WTC11 (cell line): ENCODE measurements at places on chromosomes 2 and 18.

DNA sequence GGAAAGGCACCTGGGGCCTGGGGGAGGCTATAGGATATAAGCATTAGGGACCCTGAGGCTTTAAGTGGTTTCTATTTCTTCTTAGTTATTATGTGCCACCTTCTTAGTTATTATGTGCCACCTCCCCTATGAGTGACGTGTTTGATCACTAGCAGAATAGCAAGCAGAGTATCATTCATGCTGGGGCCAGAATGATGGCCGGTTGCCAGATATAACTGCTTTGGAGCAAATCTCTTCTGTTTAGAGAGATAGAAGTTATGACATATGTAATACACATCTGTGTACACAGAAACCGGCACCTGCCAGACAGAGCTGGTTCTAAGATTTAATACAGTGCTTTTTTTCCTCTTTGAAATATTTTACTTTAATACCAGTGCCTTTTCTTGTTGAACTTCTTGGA is 29.4 kb downstream of the LIPG start:
- no peak overlapping the region for H3K27ac ChIP-seq
- no peak for DNase-seq
- no peaks in the 10 kb centered on the region for H3K27me3 ChIP-seq
- H3K36me3 ChIP-seq: peaks cover 13% of the 10 kb centered on the region
- H3K4me3 ChIP-seq: no peak overlapping the region

DNA sequence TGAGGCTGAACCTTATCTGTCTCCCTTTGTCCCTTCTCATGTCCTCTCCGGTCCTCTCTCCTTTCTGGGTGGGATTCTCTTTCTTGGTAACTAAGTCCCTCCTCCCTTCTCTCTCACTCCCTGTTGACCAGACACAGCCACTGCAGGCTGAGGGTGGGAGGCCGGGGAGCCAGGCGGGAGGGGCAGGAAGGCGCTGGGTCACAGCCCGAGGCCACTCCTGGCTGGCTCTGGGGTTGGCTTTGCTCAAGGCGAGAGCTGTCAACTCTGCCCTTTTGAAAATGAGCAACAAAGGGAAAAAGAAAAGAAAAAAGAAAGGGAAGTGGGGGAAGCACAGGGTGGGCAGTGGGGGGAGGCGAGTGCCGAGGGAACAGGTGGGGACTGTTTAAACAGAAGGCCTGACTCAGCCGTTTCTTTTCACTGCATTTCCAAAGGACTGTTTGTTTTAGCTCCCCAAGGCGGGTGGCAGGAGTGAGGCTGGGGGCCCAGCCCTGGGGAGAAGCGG is 70.5 kb upstream of the IGFBP5 start:
- peak overlapping the region; percentile 82 for H3K27ac ChIP-seq
- peak; percentile 78 for DNase-seq

DNA sequence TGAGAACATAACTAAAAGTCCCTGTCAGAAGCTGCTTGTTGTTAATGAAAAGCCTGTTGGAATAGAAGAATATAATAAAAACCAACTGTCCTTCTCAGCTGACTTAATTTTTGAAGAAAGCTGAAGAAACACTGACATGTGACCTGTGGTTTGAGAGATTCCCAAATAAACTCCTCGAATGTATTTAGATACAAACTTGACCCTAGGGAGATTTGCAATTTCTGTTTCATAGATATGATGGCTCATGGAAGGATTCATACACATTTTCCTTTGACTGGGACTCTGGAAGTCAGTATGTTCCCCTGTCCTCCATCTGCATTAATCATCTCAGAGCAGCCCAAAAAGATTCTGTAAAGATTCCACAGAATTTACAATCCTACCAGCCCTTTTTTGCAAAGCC is 195.1 kb downstream of the TMEM247 start:
- H3K4me3 ChIP-seq: no peak overlapping the region
- peaks cover 5% of the 10 kb centered on the region; the same call in 1 of the 2 replicates for H3K4me1 ChIP-seq
- H3K27me3 ChIP-seq: no peaks in the 10 kb centered on the region; the same call in 1 of the 2 replicates
- H3K36me3 ChIP-seq: peaks cover 14% of the 10 kb centered on the region; the same call in 1 of the 2 replicates

GRCh38 chr2:33085646-33086045 is 138.9 kb downstream of the LTBP1 start:
- DNase-seq: no peak
- no peak overlapping the region for H3K4me3 ChIP-seq
- no peaks in the 10 kb centered on the region for H3K36me3 ChIP-seq
- H3K4me1 ChIP-seq: peaks cover 12% of the 10 kb centered on the region
- no peak overlapping the region for H3K27ac ChIP-seq
- peaks cover 52% of the 10 kb centered on the region for H3K27me3 ChIP-seq

- H3K27me3 ChIP-seq: no peaks in the 10 kb centered on the region; the same call in 1 of the 2 replicates
- H3K27ac ChIP-seq: no peak overlapping the region
- DNase-seq: peak; percentile 24
- peaks cover 13% of the 10 kb centered on the region for H3K36me3 ChIP-seq
- no peak overlapping the region for H3K4me3 ChIP-seq
These were observed 349.7 kb upstream of the ST6GAL2 start for GRCh38 chr2:107235491-107236254.

DNA sequence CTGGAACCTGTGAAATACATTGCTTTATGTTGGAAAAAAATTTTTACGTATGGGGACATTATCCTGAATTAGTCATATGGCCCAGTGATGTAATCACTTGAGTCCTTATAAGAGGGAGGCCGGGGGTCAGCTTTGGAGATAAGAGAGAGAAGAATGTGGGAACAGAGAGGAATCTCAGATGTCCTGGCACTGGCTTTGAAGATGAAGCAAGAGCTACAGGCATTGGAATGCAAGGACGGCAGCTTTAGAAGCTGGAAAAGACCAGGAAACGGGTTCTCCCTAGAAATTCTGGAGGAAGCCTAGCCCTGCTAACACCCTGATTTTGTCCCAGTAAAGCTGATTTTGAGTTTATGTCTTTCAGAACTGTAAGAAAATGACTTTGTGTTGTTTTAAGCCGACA is 1129.9 kb upstream of the GYPC start:
- peaks cover 5% of the 10 kb centered on the region for H3K27me3 ChIP-seq
- no peak overlapping the region for H3K4me3 ChIP-seq
- H3K27ac ChIP-seq: no peak overlapping the region
- no peak for DNase-seq
- peaks cover 14% of the 10 kb centered on the region for H3K36me3 ChIP-seq
- peaks cover 21% of the 10 kb centered on the region for H3K4me1 ChIP-seq

- no peaks in the 10 kb centered on the region for H3K27me3 ChIP-seq
- peak overlapping the region; percentile 79 for H3K27ac ChIP-seq
These were observed 47.0 kb downstream of the BMPR2 start for GRCh38 chr2:202423139-202423538.

DNA sequence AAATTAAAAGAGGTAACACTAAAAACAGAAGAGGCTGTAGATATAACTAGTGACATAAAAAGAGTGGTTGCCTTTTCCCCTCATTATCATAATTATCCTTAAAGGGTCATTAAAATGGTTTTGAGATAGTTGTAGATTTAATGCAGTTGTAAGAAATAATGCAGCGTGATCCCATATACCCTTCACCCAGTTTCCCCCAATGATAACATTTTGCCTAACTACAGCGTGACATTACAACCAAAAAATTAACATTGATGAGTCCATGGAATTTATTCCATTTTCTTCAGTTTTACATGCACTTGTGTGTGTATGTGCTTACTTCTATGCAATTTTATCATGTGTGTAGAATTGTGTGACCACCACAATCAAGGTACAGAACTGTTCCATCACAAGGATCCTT is 13.2 kb upstream of the RMND5A start:
- no peak for DNase-seq
- no peak overlapping the region for H3K27ac ChIP-seq
- H3K36me3 ChIP-seq: peaks cover 10% of the 10 kb centered on the region
- no peaks in the 10 kb centered on the region; the same call in 1 of the 2 replicates for H3K27me3 ChIP-seq
- H3K4me3 ChIP-seq: no peak overlapping the region

- H3K27ac ChIP-seq: no peak overlapping the region
- peaks cover 7% of the 10 kb centered on the region for H3K4me1 ChIP-seq
- H3K27me3 ChIP-seq: no peaks in the 10 kb centered on the region
- H3K4me3 ChIP-seq: no peak overlapping the region
These were observed 694.8 kb upstream of the PKDCC start for GRCh38 chr2:41353060-41353459.

DNA sequence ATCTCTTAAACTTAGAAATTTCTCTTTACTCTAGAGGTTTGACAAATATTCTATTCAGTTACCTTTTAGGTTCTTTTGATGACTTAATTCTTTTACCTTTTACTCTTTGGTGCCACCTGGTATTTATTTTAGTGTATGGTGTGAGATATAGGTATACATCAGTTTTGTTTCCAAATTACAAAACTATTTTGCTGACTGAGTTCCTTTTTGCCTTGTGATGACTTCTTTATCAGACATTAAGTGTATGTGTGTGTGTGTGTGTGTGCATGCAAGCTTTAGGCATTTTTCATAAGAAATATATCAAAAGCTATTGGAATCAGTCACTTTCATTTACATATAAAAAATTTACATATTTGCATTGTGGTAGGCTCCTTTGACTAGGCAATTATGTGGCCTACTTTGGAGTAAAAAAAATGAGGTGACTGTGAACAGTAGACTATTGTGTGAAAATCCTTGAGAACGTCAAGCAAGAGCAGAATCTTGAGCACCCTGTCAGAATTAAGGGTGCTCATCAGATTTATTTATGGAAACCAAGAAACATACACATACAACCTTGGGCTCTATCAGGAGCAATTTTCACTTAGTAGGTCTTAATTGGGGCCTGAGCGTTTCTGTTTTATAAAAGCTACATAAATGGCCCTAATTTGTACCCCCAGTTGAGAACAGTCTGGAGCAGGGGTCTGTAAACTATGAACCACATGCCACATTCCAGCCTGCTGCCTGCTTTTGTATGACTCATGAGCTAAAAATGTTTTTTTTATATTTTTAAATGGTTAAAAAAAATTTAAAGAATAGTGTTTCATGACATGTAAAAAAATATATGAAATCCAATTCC is 415.9 kb downstream of the SLC4A3 start:
- H3K4me1 ChIP-seq: peaks cover 41% of the 10 kb centered on the region
- no peaks in the 10 kb centered on the region for H3K36me3 ChIP-seq
- H3K27ac ChIP-seq: no peak overlapping the region
- no peaks in the 10 kb centered on the region for H3K27me3 ChIP-seq
- DNase-seq: no peak
- H3K4me3 ChIP-seq: no peak overlapping the region

DNA sequence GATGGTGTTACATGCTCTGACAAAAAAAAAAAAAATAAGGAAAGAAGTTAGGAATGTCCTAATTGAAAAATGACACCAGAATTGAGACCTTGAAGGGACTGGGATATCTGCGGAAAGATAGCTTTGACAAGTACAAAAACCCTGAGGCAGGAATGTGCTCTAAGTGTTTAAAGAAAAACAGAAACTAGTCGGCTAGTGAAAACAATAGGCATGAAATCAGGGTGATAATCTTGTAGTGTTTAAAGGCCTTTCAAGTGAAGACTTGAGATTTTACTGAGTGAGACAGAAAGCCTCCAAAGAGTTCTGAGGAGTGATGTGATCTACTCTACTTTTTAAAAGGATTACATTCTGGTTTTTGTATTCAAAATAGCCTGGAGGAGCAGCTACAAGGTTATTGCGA is 107.4 kb downstream of the COBLL1 start:
- no peak overlapping the region for H3K4me3 ChIP-seq
- peaks cover 12% of the 10 kb centered on the region for H3K4me1 ChIP-seq
- no peak for DNase-seq
- H3K36me3 ChIP-seq: no peaks in the 10 kb centered on the region
- no peaks in the 10 kb centered on the region for H3K27me3 ChIP-seq
- peak overlapping the region; percentile 2; the same call in 1 of the 2 replicates for H3K27ac ChIP-seq

DNA sequence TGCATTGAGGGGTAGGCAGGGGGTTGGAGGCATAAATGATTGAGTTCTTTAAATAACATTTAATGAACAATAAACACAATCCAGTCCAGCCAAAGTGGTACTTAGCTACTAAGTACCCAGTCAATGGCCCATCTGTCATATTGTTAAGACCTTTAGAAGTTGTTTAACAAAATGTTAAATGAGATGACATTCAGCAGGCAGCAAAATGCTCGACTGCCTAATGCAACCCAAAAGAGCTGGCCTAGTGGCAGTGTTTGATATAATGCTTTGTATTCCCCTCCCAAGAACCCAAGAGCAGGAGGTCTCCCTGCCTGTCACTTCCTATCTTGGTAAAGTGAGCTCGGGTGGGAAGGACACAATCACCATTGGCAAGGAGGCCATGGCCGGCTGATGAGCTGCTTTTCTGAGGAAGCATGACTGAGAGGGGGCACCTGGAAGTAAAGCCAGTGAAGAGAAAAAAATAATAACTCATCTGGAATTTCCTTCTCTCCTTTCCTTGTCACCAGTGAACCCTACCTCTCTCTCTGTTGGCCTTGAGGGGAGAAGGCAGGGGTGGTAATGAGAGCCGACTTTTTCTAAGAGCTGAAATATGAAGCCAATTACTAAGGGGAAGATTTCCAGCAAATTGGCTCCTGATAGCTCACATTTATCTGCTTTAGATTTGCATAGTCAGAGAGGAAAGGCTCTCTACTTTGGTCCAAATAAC is 140.6 kb downstream of the C1D start:
- H3K4me3 ChIP-seq: no peak overlapping the region
- H3K27me3 ChIP-seq: peaks cover 6% of the 10 kb centered on the region
- no peak for DNase-seq

- H3K27ac ChIP-seq: no peak overlapping the region
- DNase-seq: no peak
- H3K4me3 ChIP-seq: no peak overlapping the region
- H3K4me1 ChIP-seq: peaks cover 33% of the 10 kb centered on the region
- no peaks in the 10 kb centered on the region for H3K27me3 ChIP-seq
These were observed 89.0 kb downstream of the TMEM247 start for GRCh38 chr2:46568212-46569009.

DNA sequence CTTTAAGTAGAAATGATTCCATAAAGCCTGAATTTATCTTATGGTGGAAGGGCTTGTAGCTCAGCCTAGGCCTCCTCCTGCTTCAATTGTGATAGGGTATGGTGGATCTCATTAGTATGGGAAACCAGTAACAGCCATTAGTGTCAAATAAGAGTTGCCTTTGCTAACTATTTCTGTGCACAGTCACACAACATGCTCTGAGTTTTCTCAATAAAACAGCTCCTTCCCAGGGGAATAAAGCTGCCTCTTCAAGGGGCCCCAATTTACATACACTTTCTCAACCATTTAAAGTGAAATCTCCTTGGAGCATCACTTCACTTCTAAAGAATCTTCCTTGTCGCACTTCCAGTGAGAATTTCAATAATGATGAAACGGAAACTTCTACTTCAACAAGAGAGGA is 53.4 kb downstream of the KLF7 start:
- no peaks in the 10 kb centered on the region for H3K36me3 ChIP-seq
- no peaks in the 10 kb centered on the region for H3K27me3 ChIP-seq
- peaks cover 15% of the 10 kb centered on the region for H3K4me1 ChIP-seq
- DNase-seq: no peak
- no peak overlapping the region for H3K4me3 ChIP-seq

DNA sequence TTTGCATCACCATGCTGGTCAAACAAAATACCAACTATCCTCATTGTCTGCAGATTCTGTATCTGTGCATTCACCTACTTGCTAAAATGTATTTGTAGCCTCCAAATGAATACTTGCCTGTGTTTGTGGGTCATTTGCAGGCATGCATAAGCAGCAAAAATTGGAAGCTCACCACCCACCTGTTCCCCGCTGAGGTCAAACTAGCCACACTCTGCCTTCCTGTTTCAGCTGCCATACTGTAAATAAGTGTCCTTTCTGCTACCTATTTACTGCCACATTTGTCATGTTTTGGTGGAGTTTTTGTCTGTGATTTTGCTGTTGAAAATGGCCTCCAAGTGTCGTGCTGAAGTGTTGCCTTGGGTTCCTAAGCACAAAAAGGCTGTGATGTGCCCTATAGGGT is 50.0 kb upstream of the ACMSD start:
- no peaks in the 10 kb centered on the region for H3K4me1 ChIP-seq
- H3K27me3 ChIP-seq: no peaks in the 10 kb centered on the region
- H3K27ac ChIP-seq: no peak overlapping the region
- H3K36me3 ChIP-seq: no peaks in the 10 kb centered on the region
- DNase-seq: no peak

GRCh38 chr2:231707625-231707926 is 749 bp upstream of the PTMA start:
- H3K4me1 ChIP-seq: peaks cover 25% of the 10 kb centered on the region
- DNase-seq: peak; percentile 56
- peak overlapping the region; percentile 88 for H3K4me3 ChIP-seq
- peak overlapping the region; percentile 100 for H3K27ac ChIP-seq
- H3K27me3 ChIP-seq: peaks cover 5% of the 10 kb centered on the region; the same call in 1 of the 2 replicates
